NCI-H187 treated with DMSO at 0.1 percent for 48 hours (cell line): ENCODE measurements at places on chromosomes 12 and 14.

DNA sequence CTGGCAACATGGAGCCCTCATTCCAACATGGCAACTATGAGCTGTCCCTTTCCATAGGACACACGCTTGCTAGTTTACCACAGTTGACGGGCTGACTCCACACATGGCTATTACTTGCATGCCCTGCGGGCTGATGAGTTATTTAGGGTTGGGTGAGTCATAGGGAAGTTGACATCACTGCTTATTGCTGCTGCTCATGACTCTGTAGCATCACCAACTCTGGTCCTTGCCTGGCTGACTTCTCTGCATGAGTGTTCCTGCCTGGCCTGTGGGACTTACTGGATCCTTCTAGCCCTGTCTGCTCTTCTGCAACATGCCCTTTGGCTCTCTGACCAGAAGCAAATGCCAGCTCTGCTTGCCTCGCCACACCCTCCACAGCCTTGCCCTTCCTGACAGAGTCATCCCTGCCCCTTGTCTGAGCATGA lies 199.5 kb downstream of the ANO6 start:
- no peak for DNase-seq

DNA sequence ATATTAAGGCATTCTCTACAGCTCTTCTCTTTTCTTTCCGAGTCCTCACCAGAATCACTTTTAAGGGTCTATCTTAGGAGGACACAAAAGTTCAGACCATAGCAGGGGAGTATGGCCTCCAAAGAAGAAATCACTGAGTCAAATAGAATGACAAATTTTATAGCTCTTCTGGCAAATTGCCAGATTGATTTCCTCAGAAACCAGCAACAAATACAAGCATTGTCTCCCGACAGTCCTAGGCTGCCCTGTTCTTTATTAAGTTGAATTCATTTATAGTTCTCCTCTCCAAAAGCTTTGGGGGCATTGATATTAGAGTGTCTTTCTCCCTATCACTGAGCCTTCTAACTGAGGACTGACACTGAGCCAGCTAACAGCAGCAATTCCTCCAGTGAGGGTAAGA lies 156.4 kb upstream of the FRMD6 start:
- DNase-seq = no peak

- DNase-seq = no peak
Observed at GRCh38 chr12:61412201-61412600, 848.0 kb upstream of the USP15 start.

DNA sequence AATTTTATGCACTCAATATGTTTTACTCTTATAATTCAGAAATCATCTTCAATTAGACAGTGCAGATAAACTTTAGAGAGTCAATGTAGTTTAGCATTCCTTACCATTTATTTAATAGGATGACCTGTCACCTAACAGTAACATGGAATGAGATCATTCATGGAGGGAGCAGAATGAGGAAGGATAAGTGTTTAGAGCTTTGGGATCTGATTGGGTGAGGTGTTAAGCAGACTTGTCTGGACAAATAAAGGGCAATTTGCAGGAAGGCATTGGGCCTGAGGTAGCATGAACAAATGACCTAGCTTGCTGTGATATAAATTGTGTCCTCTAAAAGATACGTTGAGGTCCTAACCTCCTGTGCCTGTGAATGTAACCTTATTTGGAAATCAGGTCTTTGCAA lies 187.4 kb downstream of the C12orf42 start:
- no peak for DNase-seq

- DNase-seq = no peak
Observed at GRCh38 chr12:84165998-84166571, 746.5 kb downstream of the SLC6A15 start.

- no peak for DNase-seq
Observed at GRCh38 chr12:47247418-47247817, 167.7 kb upstream of the AMIGO2 start.

GRCh38 chr12:117134059-117134458 lies 34.8 kb upstream of the TESC start:
- DNase-seq = no peak

- no peak for DNase-seq
Observed at GRCh38 chr12:25135531-25136154, 59.3 kb downstream of the DNAI7 start.

GRCh38 chr14:37056473-37056872 lies 115.9 kb downstream of the SLC25A21 start:
- DNase-seq = no peak

GRCh38 chr14:104723651-104724406 lies at the start of gene ADSS1:
ADSS1 (plus strand) TSS chr14:104724229; CDS start chr14:104724271, 42 bp downstream.
- DNase-seq = no peak

- DNase-seq = no peak
Observed at GRCh38 chr14:72500234-72500838, 393.6 kb downstream of the DPF3 start.

- no peak for DNase-seq
Observed at GRCh38 chr14:98893675-98894074, 378.3 kb downstream of the BCL11B start.

GRCh38 chr14:25049568-25050268 lies at the start of gene STXBP6:
STXBP6 (minus strand) TSS chr14:25050147; CDS start chr14:24974818, 75,329 bp downstream.
- DNase-seq = no peak

DNA sequence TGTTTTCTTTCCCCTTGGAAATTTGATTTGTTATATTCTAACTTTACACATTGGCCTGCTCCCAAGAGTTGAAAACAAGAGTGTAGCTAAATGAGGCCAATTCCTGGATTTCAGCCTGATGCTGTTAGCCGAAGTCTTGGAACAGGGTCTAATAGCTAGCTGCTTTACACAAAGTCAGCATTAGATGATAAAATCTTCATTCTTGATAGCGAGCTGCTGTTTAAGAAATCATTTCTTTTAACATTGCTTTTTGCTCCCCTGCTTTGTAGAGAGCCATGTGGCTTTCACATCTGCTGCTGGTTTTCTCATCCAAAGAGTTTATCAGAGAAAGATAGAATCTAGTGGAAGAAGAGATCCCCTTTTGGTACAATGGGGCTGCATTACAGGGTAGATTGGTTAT lies 22.3 kb downstream of the FBXW8 start:
- no peak for DNase-seq

DNA sequence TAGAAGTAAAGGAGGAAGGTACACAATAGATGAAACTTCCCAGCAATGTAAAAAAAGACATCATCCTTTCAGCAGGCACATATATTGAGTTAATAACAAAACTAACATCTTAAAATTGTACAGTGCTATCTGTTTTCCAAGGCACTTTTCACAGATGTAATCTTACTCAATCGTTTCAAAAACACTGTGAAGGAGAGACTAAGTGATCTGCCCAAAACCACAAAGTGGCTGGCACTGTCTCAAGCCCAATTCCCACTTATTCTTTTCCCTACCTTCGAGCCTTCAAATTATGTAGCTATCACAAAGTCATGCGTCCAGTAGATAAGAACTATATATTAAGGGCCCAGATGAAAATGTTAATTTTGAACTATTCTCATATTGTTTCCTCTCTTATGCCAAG lies 193.6 kb upstream of the RASSF8 start:
- DNase-seq = no peak

DNA sequence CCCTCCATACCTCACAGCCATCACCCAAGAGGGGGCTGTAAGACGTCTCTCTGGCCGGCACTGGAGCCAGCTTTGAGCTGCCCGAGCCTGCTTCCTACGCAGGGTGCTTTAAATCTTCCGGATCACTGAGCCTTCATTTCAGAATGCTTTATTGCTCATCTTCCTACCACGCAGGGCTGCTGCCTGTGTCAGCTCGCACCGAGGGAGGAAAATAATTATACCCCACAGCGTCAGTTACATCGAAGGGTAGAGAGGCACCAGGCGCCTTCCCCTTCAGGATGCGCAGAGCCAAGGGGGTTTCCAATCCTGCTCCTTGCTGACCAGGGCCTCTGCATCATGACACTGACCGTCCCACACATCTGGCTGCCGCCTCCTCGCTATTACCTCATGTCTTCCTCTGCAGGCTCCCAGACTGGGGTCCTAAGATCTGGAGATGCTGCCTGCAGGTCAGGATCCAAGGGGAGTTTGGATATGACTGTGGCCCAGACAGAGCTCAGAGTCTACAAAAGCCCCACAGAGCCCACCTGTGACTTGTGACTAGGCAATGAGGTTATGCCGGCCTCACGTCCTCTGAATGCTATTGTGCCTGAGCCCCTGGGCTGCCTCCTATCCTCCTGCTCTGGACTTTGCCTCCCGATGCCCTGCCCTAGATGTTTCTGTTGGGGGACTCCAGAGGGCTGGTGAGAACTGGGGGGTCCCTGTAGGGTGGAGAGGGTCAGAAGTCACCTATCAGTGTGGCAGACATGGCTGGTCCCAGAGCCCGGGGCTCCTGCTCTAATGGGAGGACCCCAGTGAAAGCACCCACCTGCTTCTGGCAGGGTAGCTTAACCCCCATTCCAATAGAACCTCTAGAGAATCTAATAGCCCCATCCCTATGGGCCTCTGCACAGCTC lies 220.3 kb upstream of the RTL1 start:
- no peak for DNase-seq

DNA sequence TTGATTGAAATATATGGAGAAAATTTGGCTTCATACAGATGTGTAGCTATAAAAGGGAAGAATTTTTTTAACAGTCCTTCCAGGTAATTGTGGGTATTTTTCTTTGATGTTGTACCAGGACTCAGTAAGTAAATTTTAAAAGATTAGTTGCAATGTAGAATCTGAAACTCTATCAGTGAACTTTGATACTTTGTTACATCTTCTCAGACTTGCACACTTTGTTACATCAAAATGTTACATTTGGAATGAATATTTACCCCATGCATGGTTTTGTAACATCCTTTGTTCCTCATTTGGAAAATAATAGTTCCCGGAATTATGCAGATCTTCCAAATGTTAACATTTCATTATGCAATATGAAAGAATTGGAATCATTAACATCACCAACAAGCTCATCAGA lies 13.8 kb downstream of the MTHFD1 start:
- no peak for DNase-seq

DNA sequence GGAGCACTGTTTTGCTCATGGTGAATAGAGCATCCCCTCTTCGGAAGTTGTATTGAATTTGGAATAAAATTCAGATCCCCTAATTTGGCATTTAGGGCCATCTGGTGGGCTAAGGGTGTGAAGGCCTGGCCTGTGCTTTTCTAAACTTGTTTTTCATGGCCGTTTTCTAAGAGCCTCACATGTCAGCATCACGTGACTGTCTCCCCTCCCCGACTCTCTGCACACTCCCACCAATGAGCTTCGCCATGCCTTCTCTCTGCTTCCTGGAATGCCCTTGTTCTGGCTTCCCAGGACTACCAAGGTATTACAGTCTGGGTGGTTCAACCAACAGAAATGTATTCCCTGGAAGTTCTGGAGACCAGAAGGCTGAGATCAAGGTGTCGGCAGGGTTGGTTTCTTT lies 85.3 kb downstream of the PRIMA1 start:
- no peak for DNase-seq

- DNase-seq = no peak
Observed at GRCh38 chr12:18217966-18218365, 43.4 kb upstream of the PIK3C2G start.

- no peak for DNase-seq
Observed at GRCh38 chr12:16095531-16096110, 181.9 kb downstream of the SLC15A5 start.

GRCh38 chr14:28220391-28220790 lies 546.2 kb upstream of the FOXG1 start:
- DNase-seq = no peak

DNA sequence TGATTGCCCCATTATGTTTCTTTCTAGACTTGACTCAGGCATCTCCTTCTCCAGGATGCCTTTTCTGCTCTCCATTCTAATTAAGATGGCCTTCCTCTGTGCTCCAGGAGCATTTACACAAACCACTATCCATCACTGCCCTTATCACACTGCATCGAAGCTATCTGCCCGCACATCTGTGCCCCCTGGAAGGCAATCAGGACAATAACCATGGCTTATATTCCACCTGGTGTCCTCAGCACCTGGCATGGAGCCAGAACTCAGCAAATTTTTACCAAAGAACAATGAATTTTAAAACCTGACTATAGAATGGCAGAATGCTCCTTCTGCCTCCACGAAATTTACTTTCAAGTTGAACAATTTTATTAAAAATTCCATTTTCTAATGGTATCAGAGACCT lies 465.8 kb downstream of the APAF1 start:
- DNase-seq = no peak

DNA sequence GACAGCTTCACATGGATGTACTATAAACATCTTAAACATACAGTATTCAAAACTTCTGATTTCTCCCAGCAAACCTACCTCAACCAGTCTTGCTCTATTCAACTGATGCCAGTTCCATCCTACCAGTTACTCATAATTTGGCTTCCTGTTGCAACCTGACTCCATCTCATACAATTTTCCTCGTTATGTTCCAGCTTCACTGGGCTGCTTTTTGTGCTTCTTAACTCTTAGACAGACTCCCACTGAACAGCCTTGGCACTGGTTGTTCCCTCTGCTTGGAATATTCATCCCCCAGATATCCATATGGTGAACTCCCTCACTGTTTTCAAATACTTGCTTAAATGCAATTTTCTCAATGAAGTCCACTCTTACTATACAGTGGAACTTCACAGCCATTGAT lies 249.2 kb downstream of the AEBP2 start:
- DNase-seq = no peak

- DNase-seq = no peak
Observed at GRCh38 chr12:8057306-8057705, 8.9 kb downstream of the C3AR1 start.

DNA sequence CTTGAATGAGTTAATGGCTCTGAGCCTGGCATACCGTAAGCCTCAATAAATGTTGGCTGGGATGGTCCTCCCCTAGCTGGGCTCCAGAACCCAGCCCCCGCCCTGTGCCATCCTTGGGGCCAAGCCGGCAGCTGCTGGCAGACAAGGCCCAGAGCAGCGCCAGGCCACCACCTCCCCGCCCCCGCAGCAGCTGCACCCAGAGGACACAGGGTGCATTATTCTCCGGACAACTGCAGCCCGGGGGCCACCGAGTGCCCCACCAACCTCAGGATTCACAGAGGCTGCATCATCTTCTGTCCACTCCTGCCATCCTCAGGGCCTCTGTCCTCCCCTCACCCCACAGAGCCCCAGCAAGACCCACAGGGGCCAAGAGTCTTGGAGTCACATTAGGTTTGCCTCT lies 92.7 kb downstream of the NCOR2 start:
- no peak for DNase-seq
